ENCODE measurements at places on chromosomes 16 and 17.

DNA sequence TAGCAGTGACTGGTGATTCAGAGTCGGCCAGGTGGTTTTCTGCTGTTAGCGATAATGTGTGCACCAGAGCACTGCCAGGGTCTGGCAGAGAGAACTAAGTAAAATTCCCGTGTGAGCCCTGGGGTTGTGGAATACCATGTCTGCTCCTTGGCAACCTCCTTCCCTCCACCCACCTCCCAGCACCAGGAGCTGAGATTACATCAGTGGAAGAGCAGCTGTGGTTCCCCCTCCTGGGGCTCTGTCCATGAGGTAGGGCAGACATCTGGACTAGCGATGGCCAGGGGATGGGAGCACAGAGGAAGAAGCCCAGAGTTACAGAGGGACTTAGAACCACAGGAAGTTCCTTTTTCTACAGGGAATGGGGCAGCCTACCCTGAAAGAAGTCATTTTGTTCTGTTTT is 15.8 kb downstream of the CLEC10A start:
- DNase-seq = no peak

- no peak for DNase-seq
These were observed 12.8 kb downstream of the GPR179 start for GRCh38 chr17:38330941-38331411.

DNA sequence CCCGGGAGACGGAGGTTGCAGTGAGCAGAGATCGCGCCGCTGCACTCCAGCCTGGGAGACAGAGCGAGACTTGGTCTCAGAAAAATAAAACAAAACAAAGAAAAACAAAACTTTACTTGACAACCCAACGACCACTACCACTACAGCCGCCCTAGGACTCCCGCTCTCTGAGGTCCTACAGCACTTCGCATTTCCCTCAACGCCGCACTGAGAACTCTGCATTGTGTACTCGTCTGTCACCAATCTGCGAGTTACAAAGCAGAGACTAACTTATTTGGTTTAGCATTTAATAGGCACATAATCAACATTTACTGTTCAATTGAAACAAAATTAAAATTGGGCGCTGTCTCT is 479 bp upstream of the ZNF207 start:
- peak; percentile 14 for DNase-seq

DNA sequence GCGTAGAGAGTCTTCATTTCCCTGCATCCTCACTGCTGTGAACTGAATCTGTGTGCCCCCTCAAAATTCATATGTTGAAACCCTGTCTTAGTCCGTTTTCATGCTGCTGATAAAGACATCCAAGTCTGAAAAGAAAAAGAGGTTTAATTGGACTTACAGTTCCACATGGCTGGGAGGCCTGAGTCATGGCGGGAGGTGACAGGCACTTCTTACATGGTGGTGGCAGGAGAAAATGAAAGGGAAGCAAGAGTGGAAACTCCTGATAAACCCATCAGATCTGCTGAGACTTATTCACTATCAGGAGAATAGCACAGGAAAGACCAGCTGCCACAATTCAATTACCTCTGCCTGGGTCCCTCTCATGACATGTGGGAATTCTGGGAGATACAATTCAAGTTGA is 3.1 kb upstream of the CCDC42 start:
- DNase-seq = no peak

All from GM03348 (cell line).